Coronary artery (tissue), 2 donors: ENCODE measurements at places on chromosomes 16 and 17.

GRCh38 chr16:2482708-2483534, 8.0 kb downstream of the TBC1D24 start:
- no peak for DNase-seq

DNA sequence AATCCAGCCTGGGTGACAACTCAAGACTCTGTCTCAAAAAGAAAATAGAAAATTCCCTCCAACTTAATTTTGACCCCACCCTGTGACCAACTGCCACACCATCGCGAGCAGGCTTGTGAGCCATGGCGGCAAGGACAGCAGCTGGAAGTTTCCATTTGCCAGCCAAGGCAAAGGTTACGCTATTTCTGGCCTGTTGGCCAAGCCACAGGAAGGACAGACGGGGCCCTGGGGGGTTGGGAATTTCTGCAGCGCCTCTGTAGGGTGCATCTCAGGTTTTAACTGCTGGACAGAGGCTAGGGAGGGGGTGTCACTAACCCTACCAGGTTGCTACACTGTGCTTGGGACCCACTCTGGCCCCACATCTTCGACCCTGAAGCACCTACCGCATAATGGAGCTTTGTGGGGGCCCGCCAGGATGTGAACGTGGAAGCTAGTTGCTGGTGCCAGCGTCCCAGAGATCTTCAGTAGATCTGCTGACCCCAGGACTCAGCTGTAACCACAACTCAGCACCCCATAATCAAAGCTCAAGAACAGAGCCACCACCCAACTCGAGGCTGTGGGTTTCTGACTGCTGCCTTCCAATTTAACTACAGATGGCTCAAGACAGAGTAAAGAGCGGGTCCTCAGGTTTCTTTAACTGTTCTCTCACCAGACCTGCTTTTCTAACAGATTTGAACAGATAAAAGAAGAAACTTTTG, 10.9 kb downstream of the KIFC3 start:
- DNase-seq, result no peak

DNA sequence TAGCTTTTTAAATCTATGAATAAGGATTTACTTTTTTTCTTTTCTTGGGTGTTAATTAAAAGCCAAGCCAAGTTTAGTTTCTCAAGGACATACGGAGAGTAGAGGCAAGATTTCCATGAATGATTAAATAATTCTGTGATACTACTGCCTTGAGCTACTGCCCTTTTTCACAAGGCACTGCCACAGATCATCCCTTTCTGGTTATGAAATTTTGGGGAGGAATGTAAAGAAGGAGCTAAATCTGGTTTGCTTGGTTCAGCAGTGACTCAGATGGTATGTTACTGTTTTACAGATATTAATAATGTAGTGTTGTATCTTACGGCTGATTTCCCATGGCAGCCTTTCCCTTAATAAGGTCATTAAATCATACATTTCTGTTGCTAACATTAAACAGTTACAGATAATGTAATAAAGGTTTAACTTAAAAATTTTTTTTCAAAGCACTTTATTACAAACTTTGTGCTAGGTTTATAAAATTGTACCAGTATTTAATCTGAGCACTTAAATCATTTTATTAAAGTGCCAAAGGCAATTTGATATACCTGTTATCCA, 2.6 kb downstream of the WSB1 start:
- DNase-seq, result no peak

DNA sequence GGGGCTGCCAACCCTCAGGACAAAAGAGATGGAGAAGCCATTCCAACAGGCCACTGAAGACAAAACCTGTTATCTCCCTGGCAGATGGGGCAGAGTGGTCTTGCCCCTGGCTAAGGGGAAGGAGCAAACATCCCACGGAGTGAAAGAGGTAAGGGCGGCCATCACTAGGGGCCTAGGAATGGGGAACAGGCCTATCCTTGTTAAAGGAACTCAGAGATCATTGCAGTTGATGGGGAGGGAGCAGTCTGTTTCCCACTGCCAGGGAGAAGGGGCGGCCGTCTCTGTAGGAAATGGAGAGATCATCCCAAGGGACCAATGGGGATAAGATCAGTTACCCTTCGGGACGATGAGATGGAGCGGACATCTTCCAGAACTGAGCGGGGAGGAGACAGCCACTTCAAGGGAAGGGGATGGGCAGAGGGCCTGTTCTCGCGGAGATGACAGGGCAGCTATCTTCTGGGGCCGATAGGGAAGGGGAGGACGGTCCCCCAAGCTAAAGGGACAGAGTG, 581 bp upstream of the TMEM208 start:
- no peak for DNase-seq

- no peak for DNase-seq
Measured at GRCh38 chr17:63974594-63975192, 2.0 kb upstream of the SCN4A start.

- no peak for DNase-seq
Measured at GRCh38 chr17:46727572-46728348, 90.7 kb downstream of the WNT3 start.

- no peak for DNase-seq
Measured at GRCh38 chr16:29710227-29711219, 31.5 kb downstream of the QPRT start.

GRCh38 chr17:21119247-21119918, 7.4 kb upstream of the DHRS7B start:
- DNase-seq, result peak; percentile 81
